ENCODE measurements at places on chromosomes 1 and 21. TPM values are rescaled to one million over a fixed set of nuclear protein-coding genes. Genes with fewer than 3 reads are reported as not detected.

The BCL2L15 gene
- 0.26 TPM for total RNA-seq

The LIN28A gene
- total RNA-seq: not detected

The IGSF5 gene
- total RNA-seq: not detected

The TNFRSF9 gene
- 0.06 TPM for total RNA-seq

The UTS2 gene
- not detected for total RNA-seq

The FHAD1 gene
- 0.13 TPM for total RNA-seq
